AG20443 (cell line): ENCODE measurements at places on chromosomes 16 and 17.

GRCh38 chr16:60438894-60439293 lies 1597.3 kb downstream of the CDH8 start:
- no peak for DNase-seq

DNA sequence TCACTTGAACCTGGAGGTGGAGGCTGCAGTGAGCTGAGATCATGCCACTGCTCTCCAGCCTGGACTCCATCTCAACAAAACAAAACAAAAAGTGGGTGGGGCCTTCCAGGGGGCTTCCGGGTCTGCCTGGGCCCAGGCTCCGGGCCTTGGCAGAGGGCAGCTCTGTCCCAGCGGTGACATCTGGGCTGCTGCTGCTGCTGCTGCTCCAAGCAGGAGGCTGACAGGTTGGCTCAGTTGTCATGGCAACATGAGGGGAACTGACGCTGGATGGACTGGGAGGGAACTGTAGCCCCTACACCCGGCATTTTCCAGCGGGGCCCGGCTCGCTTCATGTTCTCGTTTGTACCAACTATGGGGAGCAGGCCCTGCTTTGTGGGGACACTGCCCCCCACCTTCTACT lies 4.0 kb downstream of the BAIAP3 start:
- DNase-seq: no peak

DNA sequence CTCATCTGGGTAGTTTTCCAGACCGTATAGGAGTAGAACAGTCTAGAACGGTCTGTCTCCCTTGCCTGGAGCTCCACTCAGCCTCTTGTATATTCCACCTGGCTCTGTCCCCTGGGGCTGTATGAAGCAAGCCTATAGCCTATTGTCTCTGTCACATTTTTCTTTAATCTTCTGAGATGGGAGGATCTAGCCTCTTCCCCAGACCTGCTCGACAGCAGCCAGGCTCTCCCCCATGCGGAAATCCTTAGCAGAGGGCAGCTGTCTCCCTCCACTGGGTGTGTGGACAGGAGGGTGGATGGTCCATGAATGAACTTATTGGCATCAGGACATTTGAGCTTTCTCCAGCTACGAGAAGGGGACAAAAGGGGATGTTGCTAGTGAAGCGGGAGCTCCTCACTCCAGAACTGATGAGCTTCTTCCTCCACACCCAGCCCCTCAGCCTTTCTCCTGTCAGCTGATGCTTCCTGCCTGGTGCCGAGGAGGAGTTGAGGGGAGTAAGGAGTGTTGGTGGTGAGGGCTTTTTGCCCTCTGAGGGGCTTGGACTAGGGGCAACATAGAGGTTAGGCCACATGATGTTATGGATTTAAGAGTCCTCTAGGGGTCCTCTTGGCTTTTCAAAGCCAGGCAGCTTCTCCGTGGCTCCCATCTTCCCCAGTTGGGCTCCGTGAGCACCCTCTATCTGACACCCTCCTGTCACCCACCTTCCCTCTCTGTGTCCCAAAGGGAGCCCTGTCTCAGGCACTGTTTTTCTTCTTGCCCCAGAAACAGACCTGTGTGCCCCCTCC lies 28.0 kb downstream of the ARHGAP23 start:
- DNase-seq: no peak

- DNase-seq: peak; percentile 60
These were observed 83.8 kb upstream of the HNF1B start for GRCh38 chr17:37828651-37829124.

DNA sequence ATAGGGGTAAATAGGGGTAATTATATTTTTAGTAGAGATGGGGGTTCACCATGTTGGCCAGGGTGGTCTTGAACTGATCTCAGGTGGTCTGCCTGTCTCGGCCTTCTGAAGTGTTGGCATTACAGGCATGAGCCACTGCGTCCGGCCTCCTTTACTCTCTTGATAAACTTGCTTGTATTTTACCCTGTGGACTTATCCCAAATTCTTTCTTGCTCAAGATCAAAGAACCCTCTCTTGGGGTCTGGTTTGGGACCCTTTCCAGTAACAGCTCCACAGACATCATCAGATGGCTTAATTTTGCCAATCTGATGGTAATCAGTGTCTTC lies 5.6 kb upstream of the C1QTNF1 start:
- DNase-seq: no peak

- no peak for DNase-seq
These were observed 133.7 kb upstream of the MON1B start for GRCh38 chr16:77057161-77057774.

- no peak for DNase-seq
These were observed at the start of gene KRTAP1-4 for GRCh38 chr17:41029633-41030245. TSS of gene KRTAP1-4 (minus strand) at chr17:41030195. CDS start at chr17:41030078, 117 bp downstream.

GRCh38 chr16:58499615-58500351 lies at the start of gene NDRG4:
TSS of gene NDRG4 (plus strand) at chr16:58500143. CDS start at chr16:58500249, 106 bp downstream.
- peak; percentile 82 for DNase-seq

DNA sequence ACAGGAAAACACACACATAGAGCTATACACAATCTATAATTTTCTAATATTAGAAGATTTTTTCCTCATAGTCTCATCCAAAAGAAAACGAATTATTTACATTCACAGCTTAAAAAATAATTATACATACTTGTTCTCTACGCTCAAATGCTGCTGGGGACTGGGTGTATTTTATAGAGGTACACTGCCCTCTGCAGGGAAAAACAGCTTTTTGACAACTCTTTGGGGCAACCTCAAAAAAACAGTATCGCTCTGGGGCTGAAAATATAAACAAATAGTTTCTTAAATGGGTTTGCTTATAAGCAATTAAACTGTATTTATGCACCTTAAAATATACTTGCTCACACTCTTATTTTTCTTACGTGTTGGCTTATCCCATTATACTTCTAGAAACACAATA lies 261.8 kb upstream of the PSMD7 start:
- DNase-seq: peak; percentile 24

GRCh38 chr17:43020789-43021740 lies 1.1 kb downstream of the VAT1 start:
- DNase-seq: peak; percentile 91

DNA sequence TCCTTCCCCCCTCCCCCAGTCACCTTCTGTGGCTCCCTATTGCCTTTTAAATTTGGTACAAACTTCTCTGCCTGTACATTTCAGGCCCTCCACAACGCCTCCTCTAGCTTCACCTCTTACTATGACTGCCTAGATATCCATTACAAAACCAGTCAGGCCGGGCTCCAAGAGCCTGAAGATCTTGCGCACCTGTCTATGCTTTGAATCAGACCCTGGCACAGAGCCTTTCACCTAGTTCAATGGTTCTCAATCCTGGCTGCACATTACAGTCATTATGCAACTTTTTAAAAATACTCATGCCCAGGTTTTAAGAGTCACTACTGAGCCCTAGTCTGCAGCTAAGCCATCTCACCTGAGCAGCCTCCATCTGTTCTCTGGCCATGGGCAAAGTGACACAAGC lies 1.6 kb upstream of the GAS7 start:
- no peak for DNase-seq

DNA sequence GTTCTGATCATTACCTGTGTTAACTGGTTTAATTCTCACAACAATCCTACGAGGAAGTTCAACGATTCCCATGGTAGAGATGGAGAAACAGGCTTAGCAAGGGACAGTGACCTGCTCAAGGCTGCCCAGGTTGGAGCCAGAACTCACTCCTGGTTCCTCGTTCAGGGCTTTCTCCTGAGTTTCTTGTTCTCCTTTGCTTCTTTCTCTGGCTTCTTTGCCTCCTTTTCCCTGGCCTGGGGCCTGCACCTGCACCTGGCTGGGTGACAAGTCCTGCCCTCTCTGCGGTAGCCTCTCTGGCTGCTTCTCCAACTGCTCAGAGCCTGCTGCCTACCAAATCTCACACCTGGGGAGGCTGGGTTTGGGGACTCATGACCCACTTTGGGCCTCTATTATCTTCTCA lies 2.8 kb downstream of the CCL22 start:
- peak; percentile 4 for DNase-seq

DNA sequence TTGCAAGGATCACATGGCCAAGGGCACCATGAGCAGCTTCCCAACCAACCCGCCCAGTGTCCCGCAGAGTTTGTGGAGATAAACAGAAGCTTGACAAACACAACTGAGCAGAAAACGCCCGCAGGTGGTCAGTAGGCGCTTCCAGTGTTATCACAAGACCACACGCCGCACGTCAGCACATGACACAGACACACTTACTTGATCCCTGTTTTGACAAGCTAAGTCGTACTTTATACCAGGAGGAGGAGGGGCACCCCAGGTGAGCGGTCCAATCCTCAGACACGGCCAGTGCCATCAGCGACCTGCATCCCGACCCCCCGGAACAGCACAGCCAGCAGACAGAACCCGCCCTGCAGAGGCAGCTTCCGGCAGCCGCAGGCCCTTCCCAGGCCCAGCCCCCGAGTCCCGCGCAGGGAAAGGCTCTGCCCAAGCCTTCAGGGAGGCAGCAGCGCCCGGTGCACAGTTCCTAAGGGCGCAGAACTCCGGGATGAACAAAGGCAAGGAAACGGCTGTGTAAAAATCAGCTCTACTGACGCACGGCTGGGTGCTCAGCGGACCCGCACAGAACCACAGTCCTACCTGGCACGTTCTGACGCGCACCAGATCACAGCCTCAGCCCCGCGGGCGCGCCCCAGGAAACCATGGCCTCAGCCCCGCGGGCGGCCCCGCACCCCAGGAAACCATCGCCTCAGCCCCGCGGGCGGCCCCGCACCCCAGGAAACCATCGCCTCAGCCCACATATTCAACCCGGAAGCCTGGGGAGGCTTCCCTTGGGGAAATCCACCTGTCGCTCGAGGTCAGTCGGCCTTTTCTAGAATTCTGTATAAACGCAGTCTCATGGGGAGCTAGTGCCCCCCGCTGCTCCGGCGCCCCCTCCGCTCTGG lies 27.8 kb downstream of the AXIN1 start:
- no peak for DNase-seq

- no peak for DNase-seq
These were observed 42.0 kb downstream of the AXIN2 start for GRCh38 chr17:65519462-65519861.

GRCh38 chr16:66616592-66616991 lies 12.1 kb downstream of the CMTM3 start:
- no peak for DNase-seq

GRCh38 chr17:9576521-9577372 lies at the start of gene CFAP52:
TSS of gene CFAP52 (plus strand) at chr17:9576642. CDS start at chr17:9576696, 54 bp downstream.
- DNase-seq: peak; percentile 94

GRCh38 chr16:4601036-4601863 lies 13.4 kb downstream of the UBALD1 start:
- peak; percentile 43 for DNase-seq

DNA sequence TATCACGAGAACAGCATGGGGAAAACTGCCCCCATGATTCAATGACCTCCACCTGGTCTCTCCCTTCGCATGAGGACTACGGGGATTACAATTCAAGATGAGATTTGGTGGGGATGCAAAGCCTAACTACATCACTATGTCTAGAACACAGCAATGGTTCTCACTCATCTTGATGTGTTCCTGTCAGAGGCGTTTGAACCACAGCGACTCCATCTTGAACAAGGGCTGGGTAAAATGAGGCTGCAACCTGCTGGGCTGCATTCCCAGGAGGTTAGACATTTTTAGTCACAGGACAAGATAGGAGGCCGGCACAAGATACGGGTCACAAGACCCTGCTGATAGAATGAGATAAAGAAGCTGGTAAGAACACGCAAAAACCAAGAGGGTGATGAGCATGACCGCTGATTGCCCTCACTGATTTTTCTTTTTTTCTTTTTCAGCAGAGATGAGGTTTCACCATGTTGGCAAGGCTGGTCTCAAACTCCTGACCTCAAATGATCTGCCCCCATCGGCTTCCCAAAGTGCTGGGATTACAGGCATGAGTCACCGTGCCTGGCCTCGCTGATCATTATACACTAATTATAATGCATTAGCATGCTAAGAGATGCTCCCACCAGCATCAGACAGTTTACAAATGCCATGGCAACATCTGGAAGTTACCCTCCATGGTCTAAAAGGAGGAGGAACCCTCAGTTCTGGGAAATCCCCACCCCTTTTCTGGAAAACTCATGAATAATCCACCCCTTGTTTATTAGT lies 3.0 kb upstream of the PPY start:
- DNase-seq: no peak
